ENCODE measurements at places on chromosomes 16 and 17. TPM values are rescaled to one million over a fixed set of nuclear protein-coding genes. Genes with fewer than 3 reads are reported as not detected.
A peak's percentile ranks its signal among the peaks of the same experiment; 100 is the strongest.

DNA sequence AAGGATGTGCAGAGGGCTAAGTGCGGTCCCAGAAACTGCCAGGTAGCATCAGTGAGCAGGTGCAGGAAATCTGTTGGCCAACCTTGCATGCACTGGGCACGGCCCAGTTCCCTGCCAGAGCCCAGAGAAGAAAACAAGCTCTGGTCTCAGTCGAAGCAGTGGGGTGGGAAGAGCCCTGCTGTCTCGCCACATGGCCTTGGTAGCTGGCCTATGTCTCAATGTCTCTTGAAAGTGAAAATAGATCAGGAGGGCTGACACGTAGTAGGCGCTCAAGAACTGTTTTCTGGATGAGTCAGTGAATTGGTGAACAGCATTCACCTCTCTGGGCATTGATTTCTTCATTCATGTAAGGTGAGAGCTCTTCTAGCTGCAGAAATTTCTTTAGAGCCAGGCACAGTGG lies 90.4 kb downstream of the MARF1 start:
- DNase-seq, result no peak

GRCh38 chr17:44216694-44217093 lies 2.8 kb downstream of the UBTF start:
- DNase-seq, result no peak

DNA sequence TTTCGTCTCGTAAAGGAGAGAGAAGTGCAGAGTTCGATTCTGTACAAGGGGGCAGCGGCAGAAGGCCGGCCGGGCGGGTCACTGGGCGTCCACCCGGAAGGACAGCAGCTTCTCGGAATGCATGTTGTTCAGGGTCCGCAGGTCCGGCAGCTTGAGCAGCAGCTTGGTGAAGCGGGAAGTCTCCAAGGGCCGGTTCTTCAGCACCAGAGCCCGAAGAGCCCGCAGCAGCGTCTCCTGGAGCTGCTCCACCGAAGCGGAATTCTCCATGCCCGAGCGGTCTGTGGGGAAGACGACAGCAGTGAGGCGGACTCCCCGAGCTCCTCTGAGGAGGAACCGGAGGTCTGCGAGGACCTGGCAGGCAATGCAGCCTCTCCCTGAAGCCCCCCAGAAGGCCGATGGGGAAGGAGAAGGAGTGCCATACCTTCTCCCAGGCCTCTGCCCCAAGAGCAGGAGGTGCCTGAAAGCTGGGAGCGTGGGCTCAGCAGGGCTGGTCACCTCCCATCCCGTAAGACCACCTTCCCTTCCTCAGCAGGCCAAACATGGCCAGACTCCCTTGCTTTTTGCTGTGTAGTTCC lies 7.3 kb downstream of the NR1D1 start:
- no peak for DNase-seq

- DNase-seq, result no peak
These were observed 22.5 kb upstream of the ADCY9 start for GRCh38 chr16:4138713-4139112.

DNA sequence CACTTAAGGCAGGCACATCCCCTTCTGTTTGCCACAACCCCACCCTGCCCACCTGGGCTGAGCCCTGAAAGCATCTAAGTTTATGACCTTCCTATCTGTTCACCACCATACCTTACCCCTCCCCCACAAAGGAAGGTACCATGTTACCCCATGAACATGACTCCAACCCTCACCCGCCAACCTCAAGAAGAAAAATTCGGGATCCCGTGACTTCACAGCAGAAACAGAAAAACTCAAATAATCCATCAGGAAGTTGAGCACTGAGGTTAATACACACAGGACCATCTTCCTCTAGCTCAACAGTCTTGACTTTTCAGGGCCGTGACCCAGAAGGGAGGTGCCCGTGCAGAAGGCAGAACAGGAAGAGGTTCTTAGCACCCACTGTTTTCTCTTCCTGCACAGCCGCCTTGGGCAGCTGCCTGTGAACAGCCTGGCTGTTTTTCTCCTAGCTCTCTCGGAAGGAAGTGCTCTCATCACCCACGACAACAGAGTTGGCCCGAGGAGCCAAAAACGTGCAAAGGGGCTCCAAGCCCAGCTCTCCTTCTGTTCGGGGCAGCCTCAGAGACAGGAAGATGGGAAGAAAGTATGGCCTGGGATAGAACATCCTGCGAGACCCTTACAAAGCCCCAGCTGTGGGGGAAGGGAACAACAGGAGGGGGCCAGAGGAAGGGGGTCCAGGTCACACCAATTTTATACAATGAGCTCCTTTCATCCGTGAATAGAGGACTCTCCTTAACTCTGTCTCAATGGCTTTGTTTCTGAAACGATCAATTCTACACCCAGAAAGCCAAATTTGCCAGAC lies 101.1 kb downstream of the XYLT1 start:
- DNase-seq, result peak; percentile 3

- peak; percentile 65 for DNase-seq
These were observed at the start of gene CPNE2 for GRCh38 chr16:57091975-57092785. Gene CPNE2 (plus strand): TSS chr16:57092583. CDS start chr16:57110743, 18,160 bp downstream.

GRCh38 chr17:63999680-64000531 lies 1.8 kb downstream of the PRR29 start:
- DNase-seq, result no peak

- DNase-seq, result no peak
These were observed 143.2 kb upstream of the TNRC6C start for GRCh38 chr17:77815127-77815905.

DNA sequence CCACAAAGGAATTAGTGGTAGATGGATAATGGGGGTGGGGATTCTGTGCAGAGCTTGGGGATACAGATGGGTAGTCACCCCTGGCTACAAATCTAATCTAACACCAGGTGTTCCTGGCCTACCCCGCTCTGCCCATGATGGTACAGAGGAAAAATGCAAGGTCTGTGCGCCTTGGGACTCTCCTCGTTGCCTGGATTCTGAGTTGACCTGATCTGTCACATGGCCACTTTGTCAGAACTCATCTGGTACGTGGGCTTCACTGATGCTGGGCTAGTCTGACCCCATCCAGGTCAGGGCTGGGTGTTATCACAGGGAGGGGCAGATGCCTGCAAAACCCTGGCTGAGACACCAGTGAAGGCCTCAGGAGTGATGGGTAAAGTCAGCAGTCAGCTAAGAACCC lies 5.2 kb downstream of the ZNF764 start:
- no peak for DNase-seq

- no peak for DNase-seq
These were observed 41.6 kb downstream of the DCAKD start for GRCh38 chr17:45009676-45010467.

DNA sequence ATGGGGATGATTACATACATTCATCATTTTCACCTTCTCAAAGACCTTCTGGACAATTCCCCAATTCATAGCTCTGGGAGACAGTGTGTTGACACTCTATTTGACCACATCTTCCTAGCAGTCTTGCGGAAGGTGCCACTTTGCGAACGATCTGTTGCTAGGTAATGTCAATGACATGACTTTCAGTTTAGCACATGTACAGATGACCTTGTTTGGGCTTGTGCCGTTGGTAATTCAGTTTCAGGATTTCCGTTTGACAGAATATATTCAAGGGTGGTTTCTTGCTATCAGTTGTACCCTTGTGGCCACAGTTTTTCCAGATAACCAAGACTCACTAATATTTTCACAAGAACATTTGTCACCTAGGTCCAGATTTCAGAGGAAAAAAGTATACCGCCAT lies 478.2 kb downstream of the WWOX start:
- DNase-seq, result no peak

- DNase-seq, result no peak
These were observed 26.3 kb upstream of the HS3ST2 start for GRCh38 chr16:22787466-22788192.

DNA sequence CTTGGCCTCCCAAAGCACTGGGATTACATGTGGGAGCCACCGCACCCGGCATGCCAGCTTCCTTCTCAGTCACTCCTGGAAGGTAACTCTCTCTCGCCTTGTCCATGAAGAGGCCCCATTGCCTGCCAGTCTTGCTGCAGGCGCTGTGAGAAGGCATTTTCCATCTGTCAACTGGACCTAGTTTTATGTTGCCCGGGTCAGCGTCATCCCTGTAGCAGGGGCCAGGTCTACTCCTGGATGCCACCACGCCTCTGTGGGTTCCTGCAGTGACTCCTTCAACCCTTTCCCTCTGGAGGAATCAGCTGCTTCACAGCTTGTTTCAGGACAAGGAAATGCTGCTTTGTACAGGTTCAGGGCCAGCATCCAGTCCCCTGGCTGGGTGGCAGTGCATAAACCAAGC lies 2.6 kb upstream of the NLRC3 start:
- no peak for DNase-seq

DNA sequence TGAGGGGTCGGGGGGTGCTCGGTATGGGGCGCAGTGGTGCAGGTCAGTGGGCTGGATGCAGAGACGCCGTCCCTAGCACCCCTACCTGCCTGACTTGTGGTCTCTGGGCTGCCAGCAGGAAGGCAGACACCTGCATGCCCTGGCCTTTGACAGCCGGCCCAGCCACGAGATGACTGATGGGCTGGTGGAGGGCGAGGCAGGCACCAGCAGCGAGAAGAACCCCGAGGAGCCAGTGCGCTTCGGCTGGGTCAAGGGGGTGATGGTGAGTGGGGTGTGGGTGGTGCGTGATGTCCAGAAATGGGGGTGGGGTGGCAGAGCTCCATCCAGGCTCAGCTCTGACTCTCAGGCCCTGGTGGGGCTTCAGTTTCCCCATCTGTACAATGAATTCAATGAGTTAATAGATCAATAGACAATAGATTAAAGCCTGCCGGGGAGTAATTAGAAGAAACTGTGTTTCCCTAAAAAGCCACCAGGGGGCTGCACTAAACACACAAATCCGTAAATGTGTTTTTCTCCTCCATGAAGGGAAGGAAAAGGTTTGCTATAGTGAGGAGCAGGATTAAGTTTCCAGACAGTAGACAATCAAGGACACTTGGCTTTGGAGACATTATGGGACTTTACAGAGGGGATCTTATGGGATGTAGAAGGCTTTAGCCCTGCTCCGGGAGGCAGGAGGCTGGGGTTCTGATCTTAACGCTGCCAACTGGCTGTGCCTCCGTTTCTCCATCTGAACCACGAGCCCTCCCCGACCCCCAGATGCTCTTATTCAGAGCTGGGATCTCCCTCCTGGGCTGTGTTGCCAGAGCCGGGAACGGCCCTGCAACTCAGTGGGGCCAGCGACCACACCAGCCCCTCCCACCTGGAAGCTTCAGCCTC lies 2.2 kb downstream of the SLC12A3 start:
- peak; percentile 57 for DNase-seq

- DNase-seq, result no peak
These were observed 55.2 kb downstream of the CRISPLD2 start for GRCh38 chr16:84874983-84875382.

DNA sequence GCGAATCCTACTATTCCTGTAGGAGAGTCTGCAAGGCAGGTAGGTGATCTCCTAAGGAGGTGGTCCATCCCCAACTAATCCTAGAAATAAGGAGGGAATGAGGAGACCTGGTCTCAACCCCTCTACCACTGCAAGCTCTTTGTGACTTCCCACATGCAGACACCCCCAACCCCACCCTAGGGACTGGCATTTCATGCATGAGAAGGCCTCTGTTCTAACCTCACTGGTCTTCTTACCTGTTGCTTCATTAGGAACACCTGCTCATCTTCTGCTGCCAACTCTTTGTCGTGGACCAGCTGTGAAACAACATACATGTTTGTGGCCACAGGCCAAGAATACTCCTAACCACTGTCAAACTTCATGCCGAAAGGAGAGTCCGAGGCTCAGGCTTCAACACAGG lies 22.6 kb downstream of the DYNC1LI2 start:
- no peak for DNase-seq

- no peak for DNase-seq
These were observed 1.9 kb downstream of the CHTF8 start for GRCh38 chr16:69130461-69130860.

GRCh38 chr17:83053739-83054451 lies 25.5 kb upstream of the METRNL start:
- DNase-seq, result no peak

DNA sequence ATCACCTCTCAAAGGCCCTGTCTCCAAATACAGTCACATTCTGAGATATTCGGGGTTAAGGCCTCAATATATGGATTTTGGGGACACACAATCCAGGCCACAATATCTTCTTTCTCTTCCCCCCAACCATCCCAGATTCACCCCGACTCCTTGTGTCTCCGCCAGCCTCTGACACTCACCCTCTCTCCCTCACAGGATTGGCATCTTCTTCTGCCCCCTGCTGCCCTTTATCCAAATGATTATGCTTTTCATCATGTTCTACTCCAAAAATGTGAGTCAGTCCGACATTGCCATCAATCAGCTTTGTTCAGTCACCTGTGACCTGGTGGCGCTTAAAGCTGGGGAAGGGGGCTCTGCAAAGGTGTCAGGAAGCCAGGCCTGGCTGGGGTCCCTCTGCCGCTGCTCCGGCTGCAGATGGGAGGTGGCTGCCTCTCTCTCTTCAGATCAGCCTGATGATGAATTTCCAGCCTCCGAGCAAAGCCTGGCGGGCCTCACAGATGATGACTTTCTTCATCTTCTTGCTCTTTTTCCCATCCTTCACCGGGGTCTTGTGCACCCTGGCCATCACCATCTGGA lies 35.1 kb downstream of the GDE1 start:
- DNase-seq, result no peak

DNA sequence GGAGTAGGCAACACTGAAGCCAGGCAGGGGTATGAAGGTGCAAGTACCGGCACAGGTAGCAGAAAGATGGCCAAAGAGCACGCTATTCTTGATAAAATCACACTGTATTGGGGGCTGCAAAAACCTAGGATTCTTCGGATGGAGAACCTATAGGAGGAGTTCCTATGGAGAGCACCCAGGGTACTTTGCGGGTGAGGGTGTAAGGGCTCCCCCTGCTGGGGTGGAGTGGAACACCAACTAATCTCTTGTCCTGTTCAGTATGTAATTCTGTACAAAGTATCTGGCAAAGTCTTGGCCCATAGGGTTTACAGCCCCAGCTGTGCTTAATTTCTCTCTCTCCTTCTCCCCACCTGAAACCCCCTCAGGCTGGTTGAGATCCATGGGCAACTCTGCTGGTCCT lies 393.1 kb upstream of the ASIC2 start:
- no peak for DNase-seq

- DNase-seq, result no peak
These were observed 221.1 kb upstream of the CIBAR2 start for GRCh38 chr16:85333337-85333736.

GRCh38 chr17:56121191-56122051 lies 31.9 kb upstream of the ANKFN1 start:
- DNase-seq, result no peak

GRCh38 chr17:57328109-57328882 lies 72.0 kb downstream of the MSI2 start:
- no peak for DNase-seq

Gene CES5A
- polyA plus RNA-seq, result not detected

Gene ADORA2B
- 8.8 TPM for polyA plus RNA-seq

Gene FAM171A2
- 11.3 TPM for polyA plus RNA-seq

Gene ZNF500
- polyA plus RNA-seq, result 12.8 TPM

Gene SLC2A4
- polyA plus RNA-seq, result 0.12 TPM

Gene SLC38A8
- polyA plus RNA-seq, result not detected

Gene GSE1
- polyA plus RNA-seq, result 4.2 TPM

Gene LGALS9B
- not detected for polyA plus RNA-seq

Gene PABPN1L
- not detected for polyA plus RNA-seq

Gene KCTD13
- 25.0 TPM for polyA plus RNA-seq

Gene ACSM2A
- polyA plus RNA-seq, result 0.03 TPM

Gene RPGRIP1L
- 3.2 TPM for polyA plus RNA-seq
